ENCODE measurements at places on chromosomes 7 and 10.

GRCh38 chr10:80407812-80408241, 524 bp upstream of the PRXL2A start:
- DNase-seq, result peak; percentile 75

- peak; percentile 32 for DNase-seq
These were observed 75.8 kb downstream of the NKX6-2 start for GRCh38 chr10:132710036-132710686.

DNA sequence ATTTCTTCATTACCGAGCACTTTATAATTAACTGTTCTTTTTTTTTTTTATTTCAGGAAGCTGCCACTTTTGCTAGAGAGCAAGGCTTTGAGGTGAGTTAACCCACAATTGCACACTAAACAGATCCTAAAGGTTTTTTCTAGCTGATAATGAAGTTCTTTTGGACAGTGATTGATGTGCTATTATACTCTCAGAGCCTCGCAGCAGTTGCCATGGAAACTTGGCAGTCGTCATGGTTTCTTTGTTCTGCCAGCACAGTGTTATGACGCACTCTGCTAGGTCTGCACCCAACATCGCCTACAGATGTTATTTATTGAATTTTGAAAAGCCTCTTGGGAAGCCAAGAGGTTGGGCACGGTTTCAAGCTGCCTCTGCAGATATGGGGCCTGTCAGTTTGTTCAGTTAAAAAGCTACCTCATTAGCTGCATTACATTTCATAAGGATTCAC, 237.2 kb upstream of the KAT6B start:
- no peak for DNase-seq

GRCh38 chr10:120181154-120181553, 275.9 kb upstream of the PLPP4 start:
- no peak for DNase-seq

- no peak for DNase-seq
These were observed 1149.2 kb downstream of the GRM8 start for GRCh38 chr7:126103582-126103981.

GRCh38 chr10:7788639-7789286, 786 bp downstream of the ATP5F1C start:
- DNase-seq, result peak; percentile 80

GRCh38 chr7:103063895-103064294, 10.7 kb downstream of the FBXL13 start:
- no peak for DNase-seq

Measured in endodermal cell (in vitro differentiated cells).